ENCODE measurements at places on chromosomes 4 and X. TPM values are rescaled to one million over a fixed set of nuclear protein-coding genes. Genes with fewer than 3 reads are reported as not detected.

- no peak for DNase-seq
These were observed 38.5 kb downstream of the MAGEB5 start for GRCh38 chrX:26254436-26254835.

ETFDH gene
- total RNA-seq: 29.0 TPM

SCML2 gene
- 0.88 TPM for total RNA-seq

- no peak for DNase-seq
These were observed 220.8 kb downstream of the SPANXN3 start for GRCh38 chrX:143296521-143296920.

DNA sequence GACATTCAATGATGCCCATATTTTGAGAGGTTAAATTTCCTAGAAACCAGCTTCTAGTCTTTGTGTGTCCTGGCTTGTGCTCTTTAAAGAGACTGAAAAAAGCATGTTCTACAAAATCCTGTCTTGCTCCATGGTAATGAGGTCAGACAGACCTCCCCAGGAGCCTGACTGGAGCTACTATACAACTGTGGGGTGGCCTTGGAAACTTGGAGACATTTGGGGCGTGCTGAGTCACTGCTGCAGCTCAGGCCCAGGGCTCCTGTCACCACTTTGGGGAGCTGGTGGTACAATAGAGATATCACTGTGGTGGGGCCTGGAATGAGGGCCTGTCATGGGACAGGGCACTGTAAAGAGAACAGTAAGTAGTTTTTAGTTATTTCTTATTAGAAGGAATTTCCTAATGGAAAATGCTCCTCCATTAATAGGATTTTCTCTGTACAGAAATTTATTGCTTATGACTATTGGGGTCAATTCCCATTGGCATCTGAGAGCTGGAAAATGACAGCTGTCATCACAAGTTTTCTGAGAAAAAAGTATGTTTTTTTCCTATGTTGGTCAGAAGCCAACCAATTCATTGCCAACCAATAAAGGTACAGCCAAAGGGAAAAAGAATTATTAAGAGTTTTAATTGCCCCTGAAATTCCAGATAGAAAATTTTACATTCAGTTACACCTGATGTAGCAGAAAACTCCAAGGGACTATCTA, 207.4 kb upstream of the JADE1 start:
- DNase-seq: no peak

GRCh38 chrX:79704325-79704724, 310.2 kb upstream of the TBX22 start:
- DNase-seq: no peak

TNIP2 gene
- 37.7 TPM for total RNA-seq

- no peak for DNase-seq
These were observed 39.1 kb downstream of the LAMP2 start for GRCh38 chrX:120429776-120430540.

DNA sequence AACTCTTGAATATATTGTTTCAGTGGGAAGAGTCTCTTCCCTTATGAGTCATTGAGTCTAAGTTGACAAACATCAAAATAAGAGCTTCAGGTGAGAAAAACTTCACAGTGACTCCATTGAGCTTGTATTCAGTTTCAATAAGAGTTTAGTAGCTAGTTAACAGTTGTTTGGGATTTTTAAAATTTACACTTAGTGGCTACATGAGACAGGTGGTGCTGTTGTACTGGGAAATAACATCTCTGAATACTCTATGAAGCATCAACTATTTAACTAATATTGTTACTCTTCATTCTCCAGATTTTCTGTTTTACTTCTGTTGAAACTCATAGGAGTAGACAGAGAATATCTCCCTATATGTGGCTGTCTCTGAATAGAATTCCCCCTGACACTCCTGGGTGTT, 1609.1 kb downstream of the C4orf33 start:
- DNase-seq: no peak

SRPX2 gene
- 36.9 TPM for total RNA-seq

- no peak for DNase-seq
These were observed 45.6 kb upstream of the CHRNA9 start for GRCh38 chr4:40289366-40290188.

DNA sequence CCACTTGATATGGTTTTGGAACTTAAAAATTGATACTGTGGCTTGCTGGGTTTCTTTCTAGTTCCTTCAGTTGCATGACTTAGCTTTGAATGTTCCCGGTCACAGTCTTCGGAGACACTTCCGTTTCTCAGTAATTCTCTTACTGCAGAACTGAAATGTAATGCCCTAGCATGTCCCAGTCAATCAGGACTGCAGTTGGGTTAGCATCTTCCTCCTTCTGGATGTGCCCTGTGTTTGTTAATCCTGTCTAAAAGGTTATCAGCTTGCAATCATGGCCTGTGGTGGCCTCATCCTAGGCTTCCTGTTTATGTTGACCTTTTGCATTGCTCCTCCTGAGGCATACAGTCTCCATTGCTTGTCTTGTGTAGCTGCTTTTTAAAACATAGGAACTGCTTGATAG, 275.9 kb downstream of the ARHGAP10 start:
- no peak for DNase-seq

DNA sequence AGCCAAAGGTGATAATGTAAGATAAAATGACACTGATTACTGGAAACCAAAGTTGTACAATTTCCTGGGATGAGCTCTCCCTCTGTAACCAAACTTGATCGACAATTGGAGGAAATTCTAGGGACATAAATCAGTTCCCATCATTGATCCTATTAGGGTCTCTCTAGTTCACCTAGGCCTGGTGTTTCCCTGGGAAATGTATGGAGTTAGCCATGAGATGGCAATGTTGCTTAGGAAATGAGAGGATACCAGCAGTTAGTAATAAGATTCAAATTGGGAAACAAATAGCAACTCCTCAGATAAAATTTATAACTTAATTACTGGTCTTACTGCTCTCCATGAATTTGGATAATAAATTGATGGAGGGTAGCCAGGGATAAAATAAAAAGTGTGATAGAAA, 52.2 kb downstream of the SPATA18 start:
- DNase-seq: no peak

- peak; percentile 34 for DNase-seq
These were observed 36.1 kb upstream of the OTUD4 start for GRCh38 chr4:145216535-145216934.

- DNase-seq: no peak
These were observed 326.7 kb downstream of the STK32B start for GRCh38 chr4:5378002-5378401.

Measured in osteoblast (primary cell).